ENCODE measurements at places on chromosomes 6 and 20.

DNA sequence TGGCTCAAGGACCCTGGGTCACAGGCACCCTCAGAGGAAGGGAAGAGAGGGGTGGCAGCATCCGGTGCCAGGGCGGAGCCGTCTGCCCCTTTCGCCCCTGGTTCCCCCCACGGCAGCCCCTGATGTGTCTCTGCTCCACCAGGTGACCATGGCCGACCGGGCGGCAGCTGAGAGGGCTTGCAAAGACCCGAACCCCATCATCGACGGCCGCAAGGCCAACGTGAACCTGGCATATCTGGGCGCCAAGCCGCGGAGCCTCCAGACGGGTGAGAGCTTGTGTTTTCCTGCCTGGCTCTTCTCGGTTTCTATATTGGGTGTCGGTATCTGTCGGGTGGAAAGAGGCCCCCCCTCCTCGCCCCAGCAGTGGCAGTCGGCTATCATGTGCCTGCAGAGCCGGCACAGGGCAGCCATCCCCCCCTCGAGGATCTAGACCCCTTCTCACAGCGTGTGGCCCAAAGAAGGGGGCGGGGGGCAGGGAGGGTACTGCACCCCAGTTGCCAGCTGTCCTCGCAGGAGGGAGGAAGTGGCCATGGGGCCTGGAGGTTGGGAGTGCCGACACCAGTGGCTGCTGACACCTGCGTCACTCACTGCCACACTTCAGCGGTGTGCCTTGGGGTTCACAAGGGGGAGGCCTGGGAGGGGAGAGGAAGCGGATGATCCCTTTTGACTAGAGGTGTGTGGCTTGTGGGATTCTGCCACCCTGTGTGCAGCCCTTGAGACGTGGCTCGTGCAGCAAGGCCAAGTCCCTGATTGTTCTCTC lies 1.5 kb downstream of the RBM38 start:
- DNase-seq = no peak

- DNase-seq = no peak
Observed at GRCh38 chr6:100593522-100593921, 128.8 kb upstream of the SIM1 start.

DNA sequence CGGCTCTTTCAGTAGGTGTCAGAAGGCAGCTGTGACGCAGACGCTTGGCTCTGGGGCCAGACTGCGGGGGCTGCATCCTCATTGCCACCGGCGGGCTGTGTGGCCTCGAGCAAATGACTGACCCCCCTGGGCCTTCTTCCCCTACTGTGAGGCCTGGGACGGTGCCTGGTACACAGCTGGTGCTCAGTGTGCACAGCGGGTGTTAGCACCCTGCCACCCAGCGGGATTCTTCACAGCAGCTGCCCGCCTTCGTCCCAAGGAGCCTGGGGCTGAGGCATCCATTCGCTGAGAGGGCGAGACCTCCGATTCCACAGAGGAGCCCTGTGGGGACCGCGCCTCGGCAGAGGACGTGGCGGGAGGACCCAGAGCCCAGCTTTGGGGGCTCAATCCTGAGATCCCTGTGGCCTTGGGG lies 10.6 kb downstream of the SLCO4A1 start:
- DNase-seq = no peak

GRCh38 chr20:41905199-41905598 lies 287.0 kb upstream of the CHD6 start:
- peak; percentile 40 for DNase-seq

Measured in D341Med (cell line).